ENCODE measurements at places on chromosomes 1 and 21.

- no peak for DNase-seq
Measured at GRCh38 chr1:236904892-236905741, 99.1 kb downstream of the MT1HL1 start.

DNA sequence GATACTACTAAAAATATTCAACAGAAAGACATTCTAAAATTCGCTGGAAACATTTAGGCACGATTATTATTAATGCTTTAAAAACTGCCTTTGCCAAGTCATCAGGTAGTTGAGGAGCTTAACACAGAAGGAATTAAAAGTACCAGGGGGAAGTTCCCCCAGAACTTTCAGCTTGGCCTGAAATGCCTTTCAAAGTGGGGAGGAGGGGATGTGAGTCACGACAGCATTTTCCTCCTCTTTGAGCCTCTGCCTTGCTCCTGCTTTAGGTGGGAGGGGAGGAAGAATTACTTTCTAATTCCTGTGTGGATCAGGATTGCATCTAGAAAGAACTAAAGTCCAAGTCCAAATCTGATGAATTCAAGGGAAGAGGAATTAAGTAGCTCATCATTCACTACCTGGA is 183.7 kb downstream of the CLIC6 start:
- DNase-seq = no peak

- DNase-seq = no peak
Measured at GRCh38 chr1:200053646-200054045, 26.1 kb downstream of the NR5A2 start.

- DNase-seq = no peak
Measured at GRCh38 chr1:55285834-55286233, 70.7 kb upstream of the USP24 start.

DNA sequence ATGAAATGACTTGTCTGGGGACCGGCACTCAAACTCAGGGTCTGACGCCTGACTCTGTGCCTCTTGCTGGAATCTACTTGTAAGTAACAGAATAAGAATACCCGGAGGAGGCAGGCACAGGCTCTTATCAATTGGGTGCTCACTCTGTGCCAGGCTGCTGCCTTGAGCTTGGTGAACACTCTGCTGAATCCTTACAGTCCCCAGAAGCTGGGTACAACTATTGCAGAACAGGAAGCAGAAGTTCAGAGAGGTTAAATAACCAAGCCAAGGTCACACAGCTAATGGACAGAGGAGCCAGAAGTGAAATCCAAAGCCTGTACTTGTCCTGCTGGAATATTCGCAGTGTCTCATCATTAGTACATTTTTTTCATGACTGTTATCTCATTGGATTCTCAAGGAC is 86.0 kb downstream of the EPHB2 start:
- no peak for DNase-seq

DNA sequence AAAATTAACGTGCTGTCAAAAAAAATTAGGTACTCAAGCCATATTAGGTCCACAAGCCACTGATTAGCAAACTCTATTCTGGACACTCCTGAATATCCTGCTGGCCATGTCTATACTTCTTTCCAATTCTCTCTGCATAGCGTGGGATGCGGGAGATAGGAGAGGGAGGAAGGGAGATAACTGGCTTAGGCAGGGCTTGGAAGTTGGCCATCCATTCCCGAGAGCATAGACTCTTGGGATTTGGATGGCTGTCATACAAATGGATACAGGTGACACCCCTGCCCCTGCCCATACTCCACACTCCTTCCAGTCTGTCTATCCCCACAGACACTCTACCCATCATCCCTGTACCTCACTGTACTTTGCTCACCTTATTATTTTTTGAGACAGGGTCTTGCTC is 2.3 kb upstream of the PRELP start:
- no peak for DNase-seq

- no peak for DNase-seq
Measured at GRCh38 chr1:10935246-10935645, 77.2 kb upstream of the TARDBP start.

- DNase-seq = no peak
Measured at GRCh38 chr1:184101141-184101540, 49.6 kb downstream of the TSEN15 start.

DNA sequence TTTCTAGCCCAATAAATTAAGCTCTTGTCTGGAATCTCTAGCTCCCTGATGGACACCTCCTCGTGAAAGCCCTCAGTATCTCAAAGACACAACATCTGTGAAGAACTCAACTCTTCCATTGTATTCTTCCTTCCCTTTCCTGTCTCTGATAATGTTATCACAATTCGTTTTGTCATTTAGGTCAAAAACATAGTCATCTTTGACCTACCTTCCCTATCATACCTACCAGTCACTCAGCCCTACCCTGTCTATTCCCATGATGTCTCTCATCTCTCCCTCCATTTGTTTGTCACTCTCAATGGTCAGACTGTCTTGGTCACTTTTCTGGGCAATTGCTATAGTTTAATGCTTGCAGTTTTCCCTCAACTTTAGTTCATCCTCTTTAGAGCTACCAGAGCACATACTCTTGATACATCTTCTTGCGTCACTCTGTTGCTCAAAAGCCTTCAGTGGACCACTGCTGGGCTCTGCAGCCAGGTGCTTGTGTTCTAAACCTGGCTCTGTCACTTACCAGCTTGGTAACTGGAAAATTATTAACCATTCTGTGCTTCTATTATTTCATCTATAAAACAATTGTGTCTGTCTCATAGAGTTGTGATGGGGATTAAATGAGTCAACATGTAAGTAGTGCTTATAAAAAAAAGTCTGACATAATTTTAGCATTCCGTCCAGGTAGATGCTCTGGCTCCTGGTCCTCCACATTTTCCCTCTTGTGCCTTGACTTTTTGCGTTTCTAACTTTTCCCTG is 39.6 kb downstream of the DDR2 start:
- DNase-seq = no peak

GRCh38 chr1:94539496-94539895 is 2.1 kb downstream of the F3 start:
- no peak for DNase-seq

DNA sequence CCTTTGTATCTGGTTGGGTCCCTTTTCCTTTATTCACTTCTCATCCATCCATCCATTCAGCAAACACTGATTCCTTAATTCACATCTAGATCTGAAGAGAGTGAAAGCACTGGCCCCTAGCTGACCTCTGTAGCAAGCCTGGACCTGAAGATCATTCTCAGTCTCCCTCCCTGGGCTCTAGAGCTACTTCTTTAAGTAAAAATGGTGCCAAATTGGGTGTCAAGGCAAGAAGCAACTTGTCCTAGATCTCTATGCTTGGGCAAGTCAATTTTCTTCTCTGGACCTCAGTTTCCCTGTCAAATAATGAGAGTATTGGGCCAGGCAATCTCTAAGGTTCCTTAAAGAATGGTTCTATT is 36.1 kb downstream of the PLXNA2 start:
- no peak for DNase-seq

- DNase-seq = no peak
Measured at GRCh38 chr1:1908506-1908791, 6.6 kb upstream of the CALML6 start.

GRCh38 chr1:201703621-201704438 is 125.1 kb upstream of the IPO9 start:
- DNase-seq = peak; percentile 44

DNA sequence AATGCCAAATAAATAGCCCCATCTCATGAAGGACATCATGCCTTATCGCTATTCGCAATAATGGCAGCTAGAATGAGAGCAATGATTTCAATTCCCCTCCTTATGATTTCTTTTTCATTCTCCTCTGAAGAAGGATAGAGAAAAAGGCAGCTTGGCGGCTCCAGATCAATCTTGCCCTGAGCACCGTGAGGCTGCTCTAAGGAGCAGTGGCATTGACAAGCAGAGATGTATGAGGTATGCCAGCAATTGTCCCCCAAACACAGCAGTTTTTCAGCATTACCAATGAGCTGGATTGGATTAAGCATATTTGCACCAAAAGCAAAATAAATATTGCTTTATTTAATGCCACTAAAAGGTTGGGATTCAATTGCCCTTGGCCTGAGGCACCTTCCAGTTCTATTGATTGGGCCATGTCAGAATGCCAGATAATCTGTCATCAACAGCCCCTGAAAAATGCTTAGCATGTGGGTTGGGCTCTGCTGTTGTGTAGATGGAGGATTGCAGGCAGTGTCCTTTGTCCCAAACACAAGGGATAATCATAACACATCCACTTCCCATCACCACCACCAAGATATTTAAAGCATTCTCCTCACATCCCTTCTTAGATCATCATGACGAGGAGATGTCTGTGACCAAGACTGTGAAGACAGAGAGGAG is 135.7 kb downstream of the BEND5 start:
- DNase-seq = no peak

GRCh38 chr1:183622884-183623785 is 12.4 kb downstream of the ARPC5 start:
- no peak for DNase-seq

DNA sequence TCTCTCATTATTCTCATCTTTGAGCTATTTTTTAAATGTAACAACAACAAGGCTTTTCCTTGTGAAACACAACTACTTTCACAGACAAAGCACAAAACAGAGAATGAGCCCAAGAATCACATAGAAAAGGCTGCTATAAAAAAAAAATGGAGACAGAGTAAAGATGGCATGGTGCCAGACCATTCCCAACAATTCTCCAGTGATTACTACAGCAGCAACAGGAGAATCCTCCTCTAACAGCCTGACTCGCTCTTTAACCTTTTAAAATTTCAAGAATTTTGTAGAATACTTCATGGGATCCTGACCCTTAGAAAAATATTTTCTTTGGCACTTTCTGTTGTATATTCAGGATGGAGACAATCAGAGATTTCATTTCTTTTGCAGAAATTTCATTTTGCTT is 3.8 kb upstream of the BCAS2 start:
- no peak for DNase-seq

GRCh38 chr1:115373305-115373704 is 35.3 kb upstream of the NGF start:
- no peak for DNase-seq

DNA sequence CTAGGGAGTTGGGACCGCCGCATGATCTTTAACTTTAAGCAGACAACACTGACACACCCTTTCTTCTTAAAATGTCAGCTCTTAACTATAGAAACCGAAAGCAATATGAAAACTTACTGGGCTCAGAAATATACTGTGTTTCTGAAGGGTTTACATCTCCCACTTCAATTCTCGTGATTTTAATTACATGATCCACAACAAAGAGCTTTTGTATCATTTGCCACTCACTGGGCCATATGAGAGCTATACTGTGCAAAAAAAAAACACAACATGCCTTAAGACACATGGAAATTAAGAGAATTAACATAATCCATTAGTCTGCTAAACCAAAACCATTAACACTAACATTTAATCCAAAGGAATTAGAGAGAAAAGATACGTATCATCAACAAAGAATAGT is 35.0 kb upstream of the RAP1GAP start:
- no peak for DNase-seq

DNA sequence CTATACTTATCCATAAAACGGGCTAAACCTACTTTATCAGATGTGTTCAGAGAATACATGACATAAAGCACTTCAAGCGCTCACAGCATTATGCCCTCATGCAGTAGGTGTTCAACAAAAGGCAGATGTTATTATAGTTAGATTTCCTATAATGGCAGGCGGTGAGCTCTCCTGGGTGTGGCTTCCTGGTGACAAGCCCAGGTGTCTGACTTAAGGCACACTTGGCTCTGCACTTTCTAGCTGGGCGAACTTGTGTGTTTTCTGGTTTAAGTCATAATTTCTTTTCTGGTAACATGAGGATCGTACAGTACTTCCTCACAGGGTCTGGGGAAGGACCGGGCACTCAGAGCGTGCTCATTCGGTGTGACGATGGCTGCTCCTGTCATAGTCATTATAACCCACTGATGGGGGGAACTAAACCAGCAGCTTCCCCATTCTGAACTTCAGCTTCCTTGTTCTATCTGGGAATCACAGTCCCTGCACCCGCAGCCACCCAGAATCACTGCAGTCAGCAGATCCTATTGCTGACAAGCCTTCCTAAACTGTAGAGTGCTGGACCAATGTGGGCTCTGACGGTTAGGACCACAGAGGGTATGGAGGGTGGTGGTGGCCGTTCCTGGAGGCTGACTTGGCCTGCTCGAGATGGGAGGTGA is 52.8 kb downstream of the IGSF21 start:
- DNase-seq = no peak

DNA sequence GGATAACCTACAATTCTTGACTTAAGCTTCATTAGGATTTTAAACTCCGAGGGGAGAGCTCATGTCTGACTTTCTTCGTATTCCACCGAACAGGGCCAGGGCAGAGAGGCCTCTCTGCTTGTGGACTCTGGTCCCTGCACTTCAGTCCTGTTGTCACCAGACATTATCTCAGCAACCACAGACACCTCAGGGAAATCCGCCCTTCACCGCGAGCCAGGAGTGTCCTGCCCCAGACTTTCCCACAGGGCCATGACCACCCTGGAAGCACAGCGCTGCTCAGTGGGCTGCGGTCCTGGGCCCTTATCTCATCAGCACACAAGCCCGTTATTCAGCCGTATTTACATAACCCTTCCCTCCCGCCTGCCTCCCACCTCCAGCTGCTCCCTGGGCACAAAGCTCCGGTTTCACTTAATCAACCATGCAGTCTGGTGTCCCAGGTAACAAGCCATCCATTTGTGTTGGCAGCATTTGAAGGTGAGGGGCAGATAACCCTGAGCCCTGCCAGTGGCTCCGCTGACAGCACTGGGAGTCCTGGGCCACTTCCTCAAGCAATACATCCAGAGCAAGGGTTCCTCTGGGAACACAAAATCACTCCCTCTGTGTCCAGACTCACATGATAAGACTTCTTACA is 122.8 kb upstream of the RAB4A start:
- no peak for DNase-seq

DNA sequence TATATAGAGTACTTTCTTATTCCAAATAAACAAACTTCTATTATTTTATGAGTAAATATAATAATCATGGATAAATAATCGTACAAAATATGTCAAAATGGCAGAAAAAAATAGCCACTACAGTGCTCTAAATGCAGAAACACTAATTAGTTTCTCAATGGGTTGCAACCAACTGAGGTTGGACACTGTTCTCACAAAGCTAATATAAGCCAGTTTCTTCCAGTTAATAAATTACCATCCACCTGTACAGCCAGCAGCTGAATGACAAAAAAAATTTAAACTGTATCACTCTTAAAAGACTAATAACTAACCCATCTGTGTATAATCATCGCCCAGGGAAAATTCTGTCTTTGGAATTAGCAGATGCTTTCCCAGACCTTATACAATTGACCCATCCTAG is 36.9 kb downstream of the GDAP2 start:
- no peak for DNase-seq

- no peak for DNase-seq
Measured at GRCh38 chr21:39281853-39282252, 31.6 kb downstream of the BRWD1 start.

DNA sequence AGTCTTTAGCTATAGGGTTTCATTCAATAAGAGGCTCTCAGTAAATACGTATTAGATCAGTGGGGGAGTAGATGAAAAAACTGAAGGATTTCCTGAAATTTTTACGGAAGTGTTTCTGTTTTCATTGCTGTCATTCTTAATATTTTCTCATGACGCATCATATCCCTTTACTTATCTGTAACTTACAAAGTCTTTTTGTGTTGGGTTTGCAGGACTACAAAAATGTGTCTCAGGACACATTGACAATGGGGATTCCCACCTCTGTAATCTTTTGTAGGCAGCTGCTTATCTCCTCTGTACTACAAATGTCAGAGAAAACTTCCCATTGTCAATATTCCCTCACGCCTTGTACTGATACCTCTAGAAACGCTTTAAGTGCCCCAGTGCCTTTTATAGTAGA is 35.5 kb downstream of the CRP start:
- no peak for DNase-seq

Data from T-helper 2 cell treated with Interferon-gamma antibody and Interleukin-4, amounts not matched to agents 5 μg/mL and 100 μg/mL, for 36 hours (primary cell).